ENCODE measurements at places on chromosomes 3 and 15.

GRCh38 chr3:155441506-155441905, 148.0 kb upstream of the STRIT1 start:
- DNase-seq = no peak

DNA sequence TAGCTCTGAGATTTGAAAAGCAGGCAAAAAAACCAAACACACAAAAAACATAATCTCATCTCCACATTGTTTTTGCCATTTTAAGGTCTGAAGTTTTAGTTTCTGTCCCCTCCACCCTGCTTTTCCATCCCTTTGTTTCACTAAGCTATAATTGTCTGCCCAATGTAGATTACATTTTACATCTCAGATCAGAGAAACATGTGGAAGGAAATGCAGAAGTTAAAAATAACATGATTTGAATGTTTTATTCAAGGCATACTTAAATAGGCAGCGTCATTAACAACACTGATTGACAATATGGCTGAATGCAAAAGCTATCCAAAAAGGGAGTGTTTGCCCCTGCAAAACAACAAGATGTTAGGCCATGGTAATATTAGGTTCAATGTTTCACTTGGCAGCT, 448.1 kb upstream of the ZNF385D start:
- DNase-seq = no peak

DNA sequence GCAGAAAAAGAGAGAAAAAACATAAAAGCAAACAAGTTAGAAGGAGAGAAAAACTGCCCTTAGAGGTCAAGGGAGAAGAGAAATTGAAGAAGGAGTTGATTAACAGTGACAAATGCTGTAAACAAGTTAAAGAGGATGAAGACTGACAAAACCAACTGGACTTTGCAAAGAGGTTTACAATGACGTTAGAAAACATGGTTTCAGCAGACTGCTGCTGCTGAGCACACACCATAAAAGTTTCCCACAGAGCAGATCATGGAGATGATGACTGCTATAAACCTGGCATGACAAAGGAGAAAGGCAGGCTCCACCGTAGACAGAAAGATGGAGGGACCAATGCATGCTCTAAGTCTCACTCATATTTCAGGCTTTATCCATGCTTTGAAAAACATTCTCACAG, 78.7 kb downstream of the POLQ start:
- DNase-seq = no peak

DNA sequence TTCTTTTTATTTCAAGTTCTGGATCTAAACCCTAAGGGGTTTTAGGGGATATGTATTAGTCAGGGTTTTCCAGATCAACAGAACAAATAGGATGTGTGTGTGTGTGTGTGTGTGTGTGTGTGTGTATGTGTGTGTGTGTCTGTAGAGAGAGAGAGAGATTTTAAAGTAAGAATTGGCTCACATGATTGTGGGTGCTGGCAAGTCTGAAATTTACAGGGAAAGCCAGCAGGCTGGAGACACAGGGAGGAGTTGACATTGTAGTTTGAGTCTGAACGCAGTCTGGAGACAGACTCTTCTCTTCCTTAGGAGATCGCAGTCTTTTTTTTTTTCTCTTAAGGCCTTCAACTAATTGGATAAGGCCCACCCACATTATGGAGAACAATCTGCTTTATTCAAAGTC, 428.8 kb upstream of the TBL1XR1 start:
- no peak for DNase-seq

- DNase-seq = no peak
Measured at GRCh38 chr3:48058091-48058490, 41.9 kb upstream of the MAP4 start.

GRCh38 chr3:30112902-30113484, 493.4 kb upstream of the TGFBR2 start:
- no peak for DNase-seq

DNA sequence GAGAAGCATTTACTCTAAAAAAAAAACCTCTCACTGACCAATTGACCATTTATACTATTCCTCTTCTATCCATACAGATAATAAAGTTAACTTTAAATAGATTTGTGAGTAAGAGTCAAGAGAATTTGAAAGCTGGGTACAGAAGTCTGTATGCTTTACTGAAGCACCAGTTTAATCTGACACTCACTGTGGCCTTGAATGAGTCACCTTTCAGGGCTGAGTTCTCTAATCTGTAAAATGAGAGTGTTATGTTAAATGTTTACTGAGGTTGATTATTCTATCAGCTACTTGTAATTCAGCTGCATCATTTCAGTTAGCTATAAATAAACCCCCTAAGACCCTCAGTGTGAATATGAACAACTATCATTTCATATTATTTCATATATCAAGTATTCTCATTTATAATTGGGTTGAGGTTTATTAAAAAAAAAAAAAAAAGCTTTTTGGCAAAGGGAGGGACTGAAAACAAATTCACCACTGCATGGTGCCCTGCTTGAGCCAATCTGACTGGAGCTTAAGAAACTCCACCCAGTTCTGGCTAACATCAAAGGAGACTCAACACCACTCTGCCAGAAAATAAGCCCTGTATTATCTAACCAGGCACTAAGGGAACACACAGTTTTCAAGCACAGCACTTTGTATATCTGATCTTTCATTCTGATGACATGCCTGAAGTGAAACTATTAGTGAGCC, 2.8 kb downstream of the MAP4 start:
- DNase-seq = no peak

GRCh38 chr3:6654670-6655069, 206.2 kb upstream of the GRM7 start:
- DNase-seq = no peak

GRCh38 chr15:56752986-56753385, 19.7 kb upstream of the ZNF280D start:
- DNase-seq = no peak
